ENCODE measurements at places on chromosomes 12 and 14.

GRCh38 chr14:31371646-31372045 lies 48.7 kb downstream of the HEATR5A start:
- DNase-seq: no peak

DNA sequence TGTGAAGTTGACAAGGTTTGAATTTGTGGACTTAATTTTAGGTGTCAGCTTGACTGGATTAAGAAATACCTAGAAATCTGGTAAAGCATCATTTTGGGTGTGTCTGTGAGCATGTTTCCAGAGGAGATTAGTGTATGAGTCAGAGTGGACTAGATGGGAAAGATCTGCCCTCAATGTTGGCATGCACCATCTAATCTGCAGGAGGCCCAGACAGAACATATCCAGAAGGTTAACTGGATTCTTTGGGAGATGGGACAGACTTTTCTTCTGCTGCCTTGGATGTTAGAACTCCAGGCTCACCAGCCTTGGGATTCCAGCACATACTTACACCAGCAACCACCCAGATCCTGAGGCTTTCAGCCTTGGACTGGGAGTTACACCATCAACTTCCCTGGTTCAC lies 14.1 kb downstream of the SGPP1 start:
- DNase-seq: no peak

DNA sequence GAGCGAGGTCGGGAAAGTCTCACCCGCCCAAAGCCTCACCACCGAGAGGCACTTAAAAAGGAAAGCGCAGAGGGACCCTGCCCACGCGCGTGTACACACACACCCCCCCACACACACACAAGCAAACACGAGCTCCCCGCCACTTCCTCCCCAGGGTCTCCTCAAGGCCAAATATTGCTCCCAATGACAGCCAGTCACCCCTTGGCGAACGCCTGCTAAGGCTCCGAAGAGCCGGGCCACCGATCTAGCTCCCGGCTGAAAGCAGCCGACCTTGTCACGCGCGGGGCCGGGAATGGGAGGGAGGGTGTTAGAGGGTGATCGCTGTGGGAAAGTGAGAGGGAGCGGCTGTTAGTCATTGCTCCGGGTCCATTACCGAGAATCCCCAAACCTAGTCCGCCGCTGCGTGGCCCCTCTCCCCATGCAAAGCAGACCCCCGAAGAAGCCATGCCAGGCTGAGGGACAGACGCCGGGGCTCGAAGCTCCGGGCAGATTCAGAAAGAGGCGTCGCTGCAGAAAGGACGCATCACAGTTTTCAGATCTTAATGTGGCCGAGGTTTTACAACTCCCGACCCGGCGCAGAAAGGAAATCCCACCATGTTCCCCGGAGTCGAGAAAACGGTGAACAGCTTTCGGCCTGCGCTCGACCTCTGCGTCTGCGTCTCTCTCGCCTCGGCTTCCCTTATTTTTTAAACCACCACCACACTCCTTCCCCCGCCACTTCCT lies 2.6 kb downstream of the BMP4 start:
- DNase-seq: no peak

DNA sequence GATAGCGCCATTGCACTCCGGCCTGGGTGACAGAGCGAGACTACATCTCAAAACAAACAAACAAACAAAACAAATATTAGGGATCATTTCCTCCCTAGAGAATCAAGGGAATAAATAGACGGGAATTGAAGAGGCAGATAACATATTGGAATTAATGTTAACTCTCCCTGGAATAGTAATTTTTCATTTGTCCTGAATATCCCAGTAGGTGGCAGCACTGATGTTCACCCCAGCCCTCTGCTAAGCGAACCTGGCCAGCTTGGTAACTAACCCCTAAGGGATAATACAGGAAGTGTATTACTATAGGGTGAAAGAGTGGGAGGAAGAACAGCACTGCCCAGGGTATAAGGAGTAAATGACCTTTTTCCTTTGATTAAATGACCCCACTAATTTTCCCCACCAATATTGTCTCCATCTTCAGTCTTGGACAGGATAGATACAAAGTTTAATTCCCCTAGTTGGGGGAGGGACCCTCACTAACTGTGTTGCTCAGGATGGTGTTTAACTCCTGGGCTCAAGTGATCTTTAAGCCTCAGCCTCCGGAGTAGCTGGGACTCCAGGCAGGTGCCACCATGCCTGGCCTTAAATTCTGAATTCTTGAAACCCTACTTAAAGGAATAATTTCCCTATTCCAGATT lies 40.5 kb downstream of the SLC2A14 start:
- DNase-seq: no peak

DNA sequence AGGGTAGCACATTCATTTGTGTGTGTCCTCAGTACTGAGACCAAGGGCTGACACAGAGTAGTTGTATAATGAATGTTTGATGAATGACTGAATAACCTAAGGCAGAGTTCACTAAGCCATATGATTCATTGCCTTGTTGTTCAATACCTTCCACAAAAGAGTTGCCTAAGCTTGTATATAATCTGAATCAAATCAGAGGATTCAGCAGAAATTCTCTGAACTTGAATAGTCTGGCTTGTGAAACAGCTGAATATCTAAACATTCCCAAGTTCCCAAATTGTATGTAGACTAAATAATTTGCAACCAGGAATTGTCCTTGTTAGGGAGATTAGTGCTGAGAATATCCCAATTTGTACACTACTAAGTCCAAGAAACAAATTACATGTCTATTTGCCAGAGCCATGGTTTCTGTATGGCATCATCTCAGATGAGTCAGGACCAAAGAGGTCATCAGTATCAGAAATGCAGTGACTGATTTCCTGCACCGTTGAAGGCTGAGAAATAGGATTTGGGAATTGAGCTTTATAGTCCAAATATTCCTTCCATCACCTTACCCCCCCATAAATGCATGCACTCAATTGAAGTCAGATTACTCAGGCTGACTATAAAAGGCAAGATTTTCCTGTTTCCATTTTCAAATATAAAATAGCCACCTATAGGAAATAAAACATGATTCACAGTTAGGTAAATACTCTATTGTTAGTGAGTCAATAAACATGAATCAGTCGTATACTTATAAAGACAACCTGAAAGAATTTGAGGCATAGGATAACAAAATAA lies 168.7 kb downstream of the PHLDA1 start:
- no peak for DNase-seq

- no peak for DNase-seq
These were observed 263.0 kb upstream of the ALG10 start for GRCh38 chr12:33759279-33759678.

DNA sequence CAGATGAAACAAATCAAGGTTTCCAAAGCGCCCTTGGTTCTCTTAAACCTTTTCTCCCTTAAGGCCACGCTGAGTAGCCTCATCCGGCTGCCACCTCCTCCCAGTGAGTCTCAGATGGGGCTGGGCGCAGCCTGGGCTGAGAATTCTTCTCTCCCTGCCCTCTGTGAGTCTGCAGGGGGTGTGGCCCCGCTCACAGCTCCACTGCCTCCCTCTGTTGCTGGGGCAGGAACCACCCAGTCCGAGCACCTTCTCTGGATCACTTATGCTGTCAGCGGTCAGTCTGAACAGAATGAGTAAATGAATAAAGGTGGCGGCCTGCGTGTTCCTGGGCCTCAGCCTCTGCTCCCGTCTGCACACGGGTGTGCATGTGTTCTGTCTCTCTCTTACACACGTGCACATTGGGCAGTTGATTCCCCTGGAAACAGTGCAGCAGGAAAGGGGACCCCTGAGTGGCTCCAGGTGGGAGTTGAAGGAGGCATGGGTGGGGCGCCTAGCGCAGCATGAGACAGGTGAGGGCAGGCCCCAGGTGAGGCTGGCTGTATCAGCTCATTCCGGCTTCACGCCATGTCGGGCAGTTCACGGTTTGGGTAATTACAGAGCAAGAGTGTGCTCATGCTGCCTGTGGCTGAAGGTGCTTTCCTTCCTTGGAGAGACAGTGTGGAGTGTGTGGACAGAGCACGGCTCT lies 4.3 kb downstream of the PAPLN start:
- no peak for DNase-seq

GRCh38 chr12:93939641-93940325 lies 208.6 kb upstream of the PLXNC1 start:
- no peak for DNase-seq

GRCh38 chr12:123910761-123911193 lies 61.9 kb downstream of the CCDC92 start:
- no peak for DNase-seq

DNA sequence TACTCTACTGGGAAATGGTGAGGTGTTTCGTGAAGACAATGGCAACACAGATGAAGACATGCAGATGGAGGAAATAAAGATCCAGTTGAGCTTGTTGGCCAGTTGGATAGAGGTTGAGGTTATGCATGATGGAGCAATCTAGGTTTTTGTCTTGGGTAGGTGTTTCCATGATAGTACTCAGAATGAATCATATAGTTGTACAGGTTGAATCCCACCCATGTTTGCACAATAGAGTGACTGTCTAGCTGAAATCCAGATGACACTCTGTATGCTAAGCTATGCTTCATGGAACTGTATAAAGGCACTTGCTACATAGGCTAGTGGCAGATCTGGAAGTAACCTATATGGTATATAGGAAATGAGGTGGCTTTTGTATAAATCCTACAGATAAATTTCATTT lies 264.9 kb downstream of the NAV3 start:
- no peak for DNase-seq

Data from stimulated activated CD8-positive, alpha-beta memory T cell treated with anti-CD3 and anti-CD28 coated beads, Interleukin-7, amount 100 ng/mL, for 24 hours (primary cell).